Stimulated activated CD4-positive, alpha-beta T cell treated with anti-CD3 and anti-CD28 coated beads, Interleukin-1b, Interleukin-23, amount 100 ng/mL, for 4 hours (primary cell): ENCODE measurements at places on chromosomes 6 and 20.

- DNase-seq, result no peak
Measured at GRCh38 chr6:72525821-72526510, 95.9 kb upstream of the KCNQ5 start.

- DNase-seq, result peak; percentile 23
Measured at GRCh38 chr20:49999329-49999728, 16.5 kb downstream of the SNAI1 start.

DNA sequence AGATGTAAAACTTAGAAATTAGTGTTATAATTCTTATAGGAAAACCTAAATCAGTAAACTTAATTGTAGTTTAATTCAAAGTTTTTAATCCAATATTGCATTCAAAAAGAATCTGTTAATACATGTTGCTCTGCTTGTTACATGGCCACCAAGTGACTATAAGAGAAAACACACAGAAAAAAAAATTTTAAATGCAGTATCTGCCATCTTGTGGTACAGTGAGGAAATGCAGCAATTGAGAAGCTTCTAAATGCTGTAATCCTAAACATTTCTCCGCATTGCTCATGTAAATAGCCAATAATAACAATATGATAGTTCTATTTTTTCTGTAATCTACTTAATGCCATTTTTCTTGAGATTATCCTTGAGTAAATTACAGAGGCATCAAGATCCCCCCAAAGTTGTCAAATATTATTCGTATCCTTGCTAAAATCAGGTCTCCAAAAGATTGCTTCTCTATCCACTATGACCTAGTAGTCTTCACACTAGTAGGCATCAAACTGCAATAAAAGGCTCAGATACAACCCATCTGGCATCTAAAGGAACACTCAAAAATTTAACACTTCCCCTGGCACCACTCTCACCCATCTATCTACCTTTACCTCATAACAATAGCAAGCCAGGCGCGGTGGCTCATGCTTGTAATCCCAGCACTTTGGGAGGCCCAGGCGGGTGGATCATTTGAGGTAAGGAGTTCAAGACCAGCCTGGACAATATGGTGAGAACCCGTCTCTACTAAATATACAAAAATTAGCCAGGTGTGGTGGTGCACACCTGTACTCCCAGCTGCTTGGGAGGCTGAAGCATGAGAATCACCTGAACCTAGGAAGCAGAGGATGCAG, 34.6 kb downstream of the HDAC2 start:
- no peak for DNase-seq

DNA sequence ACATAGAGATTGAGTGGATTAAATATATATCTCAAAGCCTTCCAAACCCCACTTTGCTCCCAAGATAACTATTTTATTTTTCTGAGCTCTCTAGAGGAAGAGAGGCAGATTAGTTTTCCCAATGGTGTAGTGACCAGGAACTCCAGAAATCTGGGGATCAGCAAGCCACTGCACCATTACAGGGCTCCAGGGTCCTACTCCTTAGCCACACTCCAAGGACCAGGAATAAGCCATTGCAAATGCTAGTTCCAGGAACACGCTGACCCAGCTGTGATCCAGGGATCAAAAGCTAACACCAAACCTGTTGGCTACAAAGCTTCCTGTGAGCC, 97.7 kb upstream of the IYD start:
- no peak for DNase-seq

- DNase-seq, result no peak
Measured at GRCh38 chr20:60691966-60692615, 560.0 kb upstream of the CDH4 start.
